Hepatocyte (in vitro differentiated cells): ENCODE measurements at places on chromosomes 16 and 17. TPM values are rescaled to one million over a fixed set of nuclear protein-coding genes. Genes with fewer than 3 reads are reported as not detected.

GRCh38 chr16:7508656-7509055 is 176.0 kb downstream of the RBFOX1 start:
- no peaks in the 10 kb centered on the region for H3K27me3 ChIP-seq
- no peaks in the 10 kb centered on the region for H3K36me3 ChIP-seq
- H3K4me1 ChIP-seq, result no peaks in the 10 kb centered on the region
- DNase-seq, result no peak
- H3K27ac ChIP-seq, result no peak overlapping the region

ZG16 gene
- polyA plus RNA-seq, result 1.9 and 2.7 TPM in 2 replicates

OTOP3 gene
- not detected in 2 replicates for polyA plus RNA-seq

- H3K4me1 ChIP-seq, result no peaks in the 10 kb centered on the region
- no peak overlapping the region for H3K4me3 ChIP-seq
- H3K27me3 ChIP-seq, result no peaks in the 10 kb centered on the region
- no peak for DNase-seq
- no peaks in the 10 kb centered on the region for H3K36me3 ChIP-seq
- no peak overlapping the region for H3K27ac ChIP-seq
These were observed 6.8 kb downstream of the CACNG1 start for GRCh38 chr17:67051155-67051538.

- peak; percentile 72 for DNase-seq
- no peaks in the 10 kb centered on the region for H3K36me3 ChIP-seq
- H3K27ac ChIP-seq, result peak overlapping the region; percentile 94
- peak overlapping the region; percentile 98 for H3K4me3 ChIP-seq
These were observed 1.4 kb downstream of the MSL1 start for GRCh38 chr17:40122999-40123810.
